ENCODE measurements at places on chromosomes 12 and 14.

DNA sequence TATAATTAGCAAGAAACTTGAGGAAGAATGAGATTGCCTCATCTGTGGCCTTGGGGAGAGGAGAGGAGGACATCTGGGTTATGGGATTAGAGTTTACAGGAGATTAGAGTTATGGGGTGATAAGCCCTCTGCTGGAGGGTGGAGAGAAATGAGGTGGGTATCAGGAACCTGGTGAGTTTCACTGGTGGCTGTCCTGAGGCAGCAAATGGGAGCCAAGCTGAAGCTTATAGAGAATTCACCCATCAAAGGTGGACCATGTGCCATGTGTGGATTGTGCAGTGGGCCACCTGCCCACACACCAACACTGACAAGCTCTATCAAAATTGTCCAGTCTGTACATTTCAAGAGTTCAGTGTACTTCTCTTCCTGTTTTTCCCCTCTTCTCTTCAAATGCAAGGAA, 135.3 kb downstream of the AEBP2 start:
- DNase-seq: no peak

DNA sequence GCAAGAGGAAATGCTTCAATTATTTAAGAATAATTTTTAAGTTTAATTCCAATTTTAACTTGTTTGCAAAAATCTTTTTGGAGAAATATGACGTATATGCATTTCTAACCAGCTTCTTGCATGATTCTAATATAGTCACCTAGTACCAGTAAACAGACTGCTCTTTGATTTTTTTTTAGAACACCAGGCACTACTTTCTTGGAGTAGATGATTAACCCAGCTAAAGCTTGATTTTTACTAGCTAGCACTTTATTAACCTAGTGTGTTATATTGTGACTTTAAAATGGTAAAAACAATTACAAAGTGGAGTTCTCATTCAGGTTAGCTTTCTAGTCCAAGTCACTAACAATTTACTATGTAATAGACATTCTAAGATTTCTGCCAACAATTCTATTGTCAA, 32.6 kb upstream of the FGD4 start:
- no peak for DNase-seq

- DNase-seq: no peak
Measured at GRCh38 chr12:32776258-32776657, 20.6 kb upstream of the YARS2 start.

- no peak for DNase-seq
Measured at GRCh38 chr12:118981285-118982211, at the start of gene SRRM4. TSS of gene SRRM4 (plus strand) at chr12:118981541. CDS start at chr12:118981883, 342 bp downstream.
